Activated CD4-positive, alpha-beta memory T cell treated with anti-CD3 and anti-CD28 coated beads for 36 hours (primary cell): ENCODE measurements at places on chromosomes 5 and 9.

- no peak for DNase-seq
These were observed 8.1 kb upstream of the RNU6ATAC start for GRCh38 chr9:134172198-134173126.

GRCh38 chr9:112198646-112199045, 23.5 kb upstream of the SUSD1 start:
- DNase-seq = no peak

DNA sequence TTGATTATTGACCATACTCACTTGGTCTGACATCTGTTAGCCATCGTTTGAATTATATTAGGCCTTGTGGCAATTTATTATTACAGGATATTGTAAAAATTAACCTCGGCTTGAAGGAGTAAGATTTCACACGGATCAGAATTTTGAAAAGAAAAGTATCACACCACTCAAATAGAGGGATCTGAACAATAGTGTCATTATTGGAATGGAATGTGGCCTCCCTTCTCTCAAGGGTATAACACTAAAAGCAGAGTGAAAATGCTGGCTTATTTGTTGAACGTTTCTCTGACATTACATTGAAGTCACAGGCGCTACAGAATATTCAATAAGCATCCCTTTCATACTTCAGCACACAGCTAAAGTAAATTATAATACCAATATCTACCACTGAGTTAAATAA, 509.3 kb downstream of the CTNND2 start:
- no peak for DNase-seq

DNA sequence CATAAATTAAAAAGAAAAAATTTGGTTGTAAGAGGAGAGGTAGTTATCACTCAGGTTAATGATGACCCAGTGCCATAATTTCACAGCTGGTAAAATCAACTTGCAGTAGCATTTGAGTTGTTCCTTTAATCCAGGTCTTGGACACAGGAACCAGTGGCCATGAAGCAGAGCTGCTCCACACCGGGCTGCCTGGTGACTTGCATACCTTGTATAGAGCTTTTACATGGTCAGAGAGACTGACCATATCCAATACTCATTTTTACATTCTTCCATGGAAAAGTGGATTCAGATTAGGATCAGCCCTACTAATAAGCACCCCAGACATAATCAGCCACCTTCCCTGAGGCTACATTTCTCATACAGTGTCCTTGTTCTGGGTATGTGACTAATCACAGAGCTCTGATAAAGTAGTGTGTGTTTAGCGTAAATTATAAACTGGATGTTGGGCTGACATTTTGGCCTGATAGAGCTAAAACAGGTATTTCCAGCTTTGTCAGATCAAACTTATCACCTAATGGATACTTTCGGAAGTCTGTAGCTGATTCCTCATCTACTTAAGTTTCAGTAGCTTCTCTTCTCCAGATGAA, 77.0 kb upstream of the ZSWIM6 start:
- no peak for DNase-seq

DNA sequence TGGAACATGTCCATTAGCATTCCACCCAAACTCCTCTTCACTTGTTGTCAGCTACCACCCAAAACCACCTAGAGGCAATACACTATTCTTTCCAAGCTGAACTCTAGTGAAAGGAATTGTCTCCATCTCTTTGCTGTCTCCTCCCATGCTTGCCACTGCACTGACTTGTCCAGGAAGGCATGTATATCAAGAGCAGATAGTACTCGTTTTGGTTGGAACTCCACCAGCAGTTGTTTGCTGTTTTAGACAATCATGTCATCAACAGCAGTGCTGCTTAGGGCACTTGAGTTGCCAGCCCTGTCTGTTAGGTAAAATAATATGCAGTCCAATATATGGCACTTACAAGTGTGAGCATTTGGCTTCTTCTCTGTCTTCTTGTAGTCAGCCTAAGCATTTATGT, 80.0 kb upstream of the SAP30L start:
- DNase-seq = no peak

- DNase-seq = no peak
These were observed 8.9 kb upstream of the NREP start for GRCh38 chr5:111765613-111766571.

GRCh38 chr9:125119643-125120286, 23.6 kb downstream of the SCAI start:
- DNase-seq = no peak

DNA sequence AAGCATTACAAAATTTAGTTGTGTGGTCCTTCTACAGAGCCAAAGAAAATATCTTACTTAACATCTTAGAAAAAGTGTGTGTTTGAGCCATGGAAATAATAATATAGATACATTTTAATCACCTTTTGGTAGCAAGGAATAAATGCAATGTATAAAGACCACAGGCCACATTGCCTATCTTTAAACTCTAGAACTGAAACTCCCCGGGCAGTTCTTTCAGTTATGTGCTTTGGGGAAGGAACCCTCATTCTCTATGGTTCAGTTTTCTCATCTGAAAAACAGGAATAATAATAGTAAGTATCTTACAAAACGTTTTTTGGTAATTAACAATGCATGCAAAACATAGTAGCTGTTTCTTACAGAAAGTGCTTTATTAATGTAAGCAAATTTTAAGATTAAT, 67.8 kb upstream of the GABRB2 start:
- no peak for DNase-seq

GRCh38 chr9:130933114-130934046, 5.7 kb downstream of the FIBCD1 start:
- no peak for DNase-seq

DNA sequence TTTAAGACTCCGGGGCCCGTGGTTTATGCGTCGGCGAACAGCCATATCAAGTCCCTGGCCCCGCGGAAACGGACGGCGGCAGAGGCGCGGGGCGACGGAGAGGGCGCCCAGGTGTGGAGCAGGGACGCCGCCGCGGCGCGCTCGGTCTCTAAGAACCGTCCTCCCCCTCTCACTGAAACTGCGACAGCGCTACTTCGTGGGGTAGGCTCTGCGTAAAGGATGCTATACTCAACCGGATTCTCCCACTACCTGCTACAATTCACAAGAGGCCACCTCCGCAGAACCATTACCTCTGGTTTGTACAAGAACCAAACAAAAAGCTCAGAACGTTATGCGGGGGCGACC, 404 bp downstream of the MRNIP start:
- peak; percentile 65 for DNase-seq

- peak; percentile 33 for DNase-seq
These were observed at the start of gene GHR for GRCh38 chr5:42423285-42424165. Gene GHR (plus strand): TSS chr5:42423439. CDS start chr5:42565875, 142,436 bp downstream.

DNA sequence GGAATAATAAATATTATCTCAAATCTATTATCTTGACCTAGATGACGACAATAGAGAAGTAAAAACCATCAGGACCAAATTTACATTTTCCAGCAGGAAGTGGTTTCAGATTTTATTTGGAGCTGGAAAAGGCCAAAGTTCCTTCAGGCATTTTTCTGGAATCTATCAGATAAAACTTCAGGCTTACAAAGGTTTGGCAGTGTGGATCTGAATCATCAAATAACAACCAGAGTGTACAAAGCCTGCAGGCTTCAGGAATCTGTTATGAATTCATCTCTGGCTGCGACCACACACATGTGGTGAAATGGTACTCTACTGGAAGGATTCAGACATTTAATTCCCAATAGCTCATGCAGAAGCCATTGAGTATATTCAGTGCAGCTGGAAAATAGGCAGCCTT, 726.4 kb upstream of the GRAMD2B start:
- no peak for DNase-seq

DNA sequence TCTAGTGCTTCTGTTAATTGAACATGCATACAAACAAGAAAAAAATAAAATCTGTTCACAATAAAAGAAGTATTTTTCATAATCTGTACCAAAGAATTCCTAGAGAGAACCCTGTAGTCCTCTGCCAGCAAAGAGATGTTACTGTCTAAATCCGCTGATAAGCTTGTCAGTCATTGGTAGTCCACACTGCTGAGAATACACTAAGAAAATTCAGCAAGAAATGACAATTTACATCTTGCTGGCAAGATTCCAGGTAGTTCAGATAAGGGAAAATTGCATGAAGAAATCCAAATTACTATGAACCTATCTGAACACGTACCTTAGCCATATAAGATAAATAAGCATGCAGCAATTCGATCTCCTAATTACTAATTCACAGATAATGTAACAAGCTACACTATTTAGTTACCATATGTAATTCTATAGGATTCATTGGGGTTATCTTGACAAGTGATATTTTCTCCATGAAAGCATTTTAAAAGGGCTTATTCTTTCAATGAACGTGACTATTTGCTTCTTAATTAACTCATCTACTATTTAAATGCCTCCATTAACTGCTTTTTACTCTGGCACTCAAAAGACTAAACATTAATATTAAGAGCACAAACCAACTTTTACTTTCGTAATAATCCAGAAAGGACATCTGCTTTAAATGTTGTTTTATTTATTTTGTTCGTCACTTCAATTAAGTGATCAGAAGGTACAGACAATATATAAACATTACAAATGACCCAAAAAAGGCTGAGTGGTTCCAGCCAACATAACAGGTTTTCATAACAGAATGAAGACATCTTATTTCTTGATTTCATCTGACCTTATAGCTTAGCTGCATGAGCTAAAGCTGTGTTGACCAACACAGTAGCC, 9.7 kb downstream of the MPDZ start:
- DNase-seq = no peak

DNA sequence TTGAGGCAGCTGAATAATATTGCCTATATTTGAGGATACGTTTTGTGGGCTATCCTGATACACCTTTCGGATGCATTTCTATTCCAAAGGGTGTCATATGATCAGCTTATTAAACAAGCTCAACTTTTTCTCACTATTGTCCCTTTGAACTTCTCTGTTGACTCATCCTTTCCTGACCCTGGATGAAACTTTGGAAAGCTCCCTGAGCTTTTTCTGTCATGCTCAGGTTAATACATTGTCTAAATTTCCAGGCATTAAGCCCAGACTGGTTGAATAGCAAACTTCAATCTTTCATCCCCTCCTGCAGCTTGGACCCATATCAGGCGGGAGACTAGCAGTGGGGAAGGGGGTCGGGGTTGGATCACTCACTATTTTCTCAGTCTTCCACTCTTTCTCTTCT, 104.9 kb upstream of the PTPN3 start:
- DNase-seq = no peak

- DNase-seq = no peak
These were observed 73.9 kb upstream of the EFNA5 start for GRCh38 chr5:107744418-107745330.

GRCh38 chr5:111385970-111386831, 126.1 kb downstream of the STARD4 start:
- DNase-seq = no peak

DNA sequence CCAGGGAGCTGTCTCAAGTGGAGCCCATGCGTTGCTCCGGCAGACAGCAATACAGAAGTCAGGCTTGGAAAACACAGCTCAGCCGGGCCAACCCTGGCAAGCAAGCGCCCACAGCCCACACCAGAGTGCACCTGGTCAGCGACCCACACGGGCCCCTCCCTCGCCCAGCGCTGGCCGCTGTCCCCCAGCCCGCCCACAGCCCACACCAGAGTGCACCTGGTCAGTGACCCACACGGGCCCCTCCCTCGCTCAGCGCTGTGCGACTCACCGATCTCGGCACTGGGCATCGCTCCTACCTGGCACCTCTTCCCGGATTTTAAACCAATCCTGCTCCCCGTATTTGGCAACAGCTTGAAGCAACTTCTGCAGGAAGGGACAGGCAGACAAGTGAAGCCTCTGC, 12.8 kb downstream of the SNAPC4 start:
- no peak for DNase-seq

- DNase-seq = no peak
These were observed 17.9 kb upstream of the LHX6 start for GRCh38 chr9:122246666-122247065.

- DNase-seq = no peak
These were observed 49.7 kb upstream of the PLEKHG4B start for GRCh38 chr5:42250-42649.

GRCh38 chr5:172200476-172200875, 6.5 kb downstream of the EFCAB9 start:
- no peak for DNase-seq

DNA sequence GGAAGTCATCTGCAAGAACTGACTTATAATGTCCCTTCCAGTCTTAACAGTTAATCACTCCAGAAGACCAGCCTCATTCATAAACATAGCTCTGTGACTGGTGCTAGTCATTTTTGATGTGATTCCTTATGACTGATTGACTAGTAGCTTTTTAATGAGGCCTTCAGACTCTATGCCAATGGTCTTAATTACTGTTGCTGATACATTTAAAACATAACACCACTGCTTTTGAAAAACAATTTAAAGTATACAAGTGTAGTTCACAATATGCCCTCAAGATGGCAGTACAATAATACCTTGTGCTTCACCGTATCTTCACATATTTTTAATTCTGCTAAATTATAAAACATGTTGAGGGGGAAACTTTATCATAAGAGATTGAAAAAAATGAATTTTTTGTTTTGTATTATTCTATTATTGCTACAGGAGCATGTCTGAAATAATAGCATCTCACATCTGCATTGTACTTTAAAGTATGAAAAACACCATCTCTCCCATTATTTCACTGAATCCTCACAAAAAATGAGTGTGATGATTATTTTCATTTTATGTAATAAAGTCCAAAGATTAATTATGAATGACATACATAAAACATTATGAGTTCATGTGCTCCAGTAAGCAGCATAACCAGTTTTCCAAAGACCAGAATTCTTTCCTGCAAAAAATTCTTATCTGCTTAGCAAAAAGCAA, 55.2 kb upstream of the SHISAL2B start:
- DNase-seq = no peak

GRCh38 chr5:151569132-151570046, 21.7 kb downstream of the FAT2 start:
- peak; percentile 66 for DNase-seq

DNA sequence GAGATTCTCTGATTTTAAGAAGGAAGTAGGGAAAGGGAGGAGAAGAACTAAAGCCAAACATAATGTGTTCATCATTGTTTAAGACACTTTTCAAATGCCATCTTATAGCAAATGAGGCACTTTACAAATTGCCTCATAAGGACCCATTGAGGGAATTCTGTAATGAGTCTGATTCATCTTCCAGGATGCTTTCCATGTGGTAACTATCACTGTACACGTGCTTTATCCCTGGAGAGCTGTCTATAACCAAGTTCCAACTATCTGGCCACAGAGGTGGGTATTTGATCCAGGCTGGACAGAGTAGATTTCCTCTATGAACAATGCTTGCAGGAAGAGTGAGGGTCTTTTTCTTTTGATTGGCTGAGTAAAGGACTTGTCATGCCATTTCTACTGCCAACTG, 183.5 kb upstream of the NFIB start:
- no peak for DNase-seq

- no peak for DNase-seq
These were observed 456.9 kb downstream of the BNC2 start for GRCh38 chr9:16413509-16414016.
